ENCODE measurements at places on chromosomes 4 and X.

GRCh38 chr4:59063015-59063720 is 1953.0 kb upstream of the IGFBP7 start:
- no peak for DNase-seq

GRCh38 chr4:175412746-175413145 is 399.3 kb downstream of the GPM6A start:
- DNase-seq, result no peak

- DNase-seq, result no peak
Observed at GRCh38 chr4:106032851-106033286, 137.6 kb downstream of the NPNT start.

DNA sequence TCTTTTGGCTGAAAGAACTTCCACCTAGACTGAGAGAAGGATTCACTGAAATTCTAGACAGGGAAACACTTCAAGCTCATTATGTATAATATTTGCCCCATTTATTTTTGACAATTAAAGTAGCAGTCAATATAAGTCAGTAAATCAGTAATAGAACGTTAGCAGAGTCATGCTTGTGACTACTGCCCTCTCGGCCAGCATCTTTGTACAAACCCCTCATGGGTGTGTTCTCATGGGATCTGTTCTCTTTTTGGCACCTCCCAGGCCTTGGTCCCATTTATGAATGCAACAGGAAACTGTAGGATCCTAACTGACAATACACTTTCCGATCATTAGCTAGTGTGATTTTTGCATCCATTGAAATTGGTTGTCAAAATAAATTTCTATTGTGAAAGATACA is 2.9 kb downstream of the MSL3 start:
- no peak for DNase-seq

DNA sequence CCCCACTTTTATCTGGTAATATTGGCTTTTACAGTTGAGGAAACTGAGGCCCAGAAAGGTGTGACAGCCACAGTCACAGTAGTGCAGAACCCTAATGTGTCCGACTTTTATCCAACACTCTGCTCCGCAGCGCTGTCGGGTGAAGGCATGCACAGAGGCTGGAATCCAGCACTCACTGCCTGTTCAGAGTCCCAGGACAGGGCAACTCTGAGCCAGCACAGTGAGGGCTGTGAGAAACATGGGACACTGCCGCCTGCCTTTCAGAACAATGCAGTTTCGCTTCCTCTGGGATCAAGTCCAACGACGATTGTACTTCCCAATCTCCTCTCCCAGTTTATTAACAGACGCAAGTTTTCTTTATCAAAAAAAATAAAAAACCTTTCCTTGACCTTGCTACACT is 41.9 kb upstream of the PDGFRA start:
- DNase-seq, result no peak

DNA sequence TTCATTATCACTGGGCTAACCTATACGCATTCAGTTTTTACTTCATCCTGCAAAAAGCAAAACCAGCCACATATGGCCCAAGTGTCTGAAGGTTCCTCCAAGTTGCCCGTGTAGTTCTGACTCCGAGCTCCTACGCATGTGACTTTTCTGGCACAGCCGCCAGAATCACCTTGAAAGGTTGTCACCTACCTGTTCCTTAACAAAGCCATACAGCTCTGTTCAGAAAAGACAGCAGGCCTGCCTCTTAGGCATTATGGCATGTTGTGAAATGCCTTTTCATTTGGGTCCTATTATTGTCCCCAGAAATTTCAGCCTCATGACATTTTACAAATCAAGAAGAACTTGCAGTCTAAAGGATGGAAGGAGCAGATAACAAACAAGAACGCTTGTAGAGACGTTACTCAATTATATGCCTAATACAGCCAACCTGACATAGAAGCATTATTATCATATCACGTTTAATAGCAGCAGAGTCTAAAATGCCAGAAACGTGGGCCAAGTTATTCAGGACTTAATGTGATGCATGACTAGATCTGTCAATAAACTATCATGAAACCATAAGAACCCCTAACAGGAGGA is 118.5 kb downstream of the RBM47 start:
- no peak for DNase-seq

GRCh38 chr4:70637239-70637913 is 8.8 kb downstream of the ENAM start:
- no peak for DNase-seq

DNA sequence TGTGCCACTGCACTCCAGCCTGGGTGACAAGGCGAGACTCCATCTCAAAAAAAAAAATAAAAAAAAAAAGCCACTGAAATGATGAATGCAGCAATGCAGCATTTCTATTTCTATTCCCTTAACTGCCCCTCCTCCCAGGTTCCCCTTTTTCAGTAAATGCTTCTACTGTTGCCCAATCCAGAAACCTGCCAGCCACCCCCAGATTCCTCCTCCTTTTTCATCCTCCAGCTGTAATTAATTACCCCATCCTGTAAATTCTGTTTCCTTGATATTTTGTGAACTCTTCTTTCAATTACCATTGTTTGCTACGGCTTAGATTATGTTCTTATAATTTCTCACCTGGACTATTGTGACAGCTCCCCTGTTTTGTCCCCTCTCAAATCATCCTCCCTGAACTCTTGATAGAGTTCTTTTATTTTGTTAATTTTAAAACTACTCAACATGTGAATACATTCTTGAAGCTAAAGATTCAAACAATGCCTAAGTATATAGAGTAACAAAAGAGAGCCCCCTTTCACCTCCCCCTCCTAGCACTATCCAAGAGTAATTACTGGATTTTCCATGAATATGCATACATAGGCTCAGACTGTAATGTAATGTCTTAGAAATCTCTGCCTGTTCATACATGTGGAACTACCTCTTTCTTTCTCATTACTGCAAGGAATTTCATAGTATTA is 140.6 kb upstream of the GPC4 start:
- DNase-seq, result no peak

GRCh38 chrX:68534691-68535090 is 35.8 kb downstream of the YIPF6 start:
- no peak for DNase-seq
